ENCODE measurements at places on chromosomes 2 and 18.

DNA sequence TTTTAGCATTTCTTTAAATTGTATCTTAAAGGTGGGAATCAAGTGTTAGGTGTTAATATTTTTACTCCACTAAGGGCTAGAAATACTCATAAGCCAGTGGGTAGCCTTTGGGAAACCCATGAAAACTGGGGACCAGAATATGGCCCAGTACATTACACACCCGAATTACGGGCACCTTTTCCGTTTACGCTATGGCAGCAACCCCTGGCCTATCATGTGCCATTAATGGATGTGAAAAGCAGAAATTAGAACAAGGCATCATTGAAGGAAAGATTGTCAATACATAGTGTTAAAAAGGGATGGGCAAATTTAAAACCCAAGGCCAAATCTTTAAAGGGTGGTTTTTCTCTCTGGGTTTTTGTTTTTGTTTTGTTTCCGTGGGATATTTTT is 781 bp downstream of the FARP2 start:
- peak; percentile 35 for DNase-seq

DNA sequence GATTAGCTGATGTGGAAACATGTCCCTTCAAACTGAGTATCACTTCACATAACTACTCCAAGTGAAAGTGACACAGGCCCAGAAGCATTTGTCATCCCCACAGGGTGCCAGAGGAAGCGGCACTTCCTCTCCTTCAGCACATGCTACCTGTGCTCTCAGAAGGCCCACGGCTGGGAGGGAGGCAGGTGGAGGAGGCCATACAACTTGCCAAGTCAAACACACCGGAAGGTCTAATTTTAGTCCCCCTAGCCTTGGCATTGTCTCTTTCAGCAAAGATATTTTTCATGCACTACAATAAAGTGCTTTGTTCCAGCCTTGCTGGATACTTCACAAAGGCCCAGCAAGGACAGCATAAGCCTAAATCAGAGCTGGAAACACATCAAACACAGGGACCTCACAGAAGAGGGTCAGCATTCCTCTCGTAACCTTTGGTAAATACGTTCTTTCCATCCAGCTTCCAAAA is 38.0 kb downstream of the VSNL1 start:
- DNase-seq: no peak

DNA sequence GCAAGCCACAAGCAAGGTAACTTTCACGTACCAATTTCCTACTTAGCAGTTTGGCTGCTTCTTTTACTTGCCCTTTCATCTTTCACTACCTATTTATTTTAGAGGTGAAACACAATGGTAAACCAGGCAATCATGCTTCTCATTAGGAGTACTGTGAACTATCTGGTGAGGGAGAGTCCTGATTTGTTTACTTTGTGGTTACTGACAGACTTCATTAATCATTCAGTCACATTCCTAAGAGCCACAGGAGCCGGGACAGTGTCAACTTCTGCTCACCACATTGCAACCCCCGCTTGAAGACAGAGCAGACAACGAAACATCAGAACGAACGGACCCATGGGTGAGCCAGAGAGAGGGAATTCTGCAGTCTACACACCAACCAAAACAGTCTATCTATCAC is 28.8 kb downstream of the TUBB6 start:
- no peak for DNase-seq

GRCh38 chr2:212938144-212938793 is 213.1 kb downstream of the IKZF2 start:
- DNase-seq: no peak

DNA sequence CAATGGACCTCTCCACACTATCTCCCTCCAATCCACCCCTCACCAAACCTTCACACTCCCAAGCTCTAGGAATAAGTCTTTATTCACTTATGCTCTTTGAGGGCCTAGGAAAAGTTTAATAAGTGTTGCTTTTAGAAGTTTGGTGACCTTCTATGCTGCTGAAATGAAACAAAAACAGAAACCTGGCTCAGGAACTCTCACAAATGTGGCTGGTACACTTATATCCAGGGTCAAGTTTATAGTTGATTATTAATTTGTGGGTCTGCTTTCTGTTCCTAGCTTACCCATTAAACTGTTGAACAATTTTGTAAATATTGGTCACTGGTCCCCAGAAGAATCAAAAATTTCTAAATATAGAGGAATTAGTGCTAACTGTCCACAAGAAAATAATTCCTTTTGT is 14.2 kb upstream of the ANKRD44 start:
- DNase-seq: no peak

DNA sequence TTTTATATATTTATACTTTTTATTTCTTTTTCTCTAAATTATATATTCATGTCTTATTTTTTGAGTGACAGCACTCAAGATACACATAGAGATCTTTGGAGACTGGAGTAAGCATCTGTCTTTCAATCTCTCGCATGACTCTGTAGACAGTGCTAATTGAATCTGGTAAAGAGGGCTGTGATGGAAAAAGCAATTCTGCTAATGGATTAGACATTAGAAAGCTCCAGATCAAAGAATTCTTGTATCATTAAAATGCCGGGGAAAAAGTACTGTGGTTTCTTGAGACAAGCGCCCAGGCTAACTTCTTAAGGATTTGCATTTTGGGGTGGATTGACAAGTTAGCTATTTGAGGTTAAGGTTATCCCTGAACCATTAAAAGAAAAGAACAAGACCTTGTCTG is 383.1 kb upstream of the TNP1 start:
- no peak for DNase-seq

- DNase-seq: peak; percentile 61
Measured at GRCh38 chr18:70301667-70302066, 12.8 kb downstream of the SOCS6 start.

DNA sequence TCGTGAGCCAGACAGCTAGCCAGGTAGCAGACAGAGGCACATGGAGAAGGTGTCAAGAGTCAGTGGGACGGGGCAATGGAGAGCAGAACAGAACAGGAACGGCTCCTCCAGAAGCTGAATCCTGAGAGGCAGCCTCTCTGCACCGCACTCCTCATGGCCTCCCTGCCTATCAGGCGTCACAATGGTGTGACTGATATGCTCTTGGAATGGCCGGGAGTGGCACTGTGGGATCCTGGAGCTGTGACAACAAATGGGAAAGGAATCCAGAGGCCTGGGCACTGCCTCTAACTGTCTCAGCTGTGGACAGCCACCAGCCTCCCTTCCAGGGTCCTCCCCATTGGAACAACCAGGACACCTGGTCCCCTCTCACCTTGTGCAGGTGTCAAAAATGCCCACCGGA is 89.1 kb upstream of the ID2 start:
- no peak for DNase-seq

GRCh38 chr2:17043173-17043572 is 377.5 kb upstream of the CYRIA start:
- no peak for DNase-seq

- no peak for DNase-seq
Measured at GRCh38 chr2:215460682-215461382, 25.0 kb upstream of the FN1 start.

GRCh38 chr2:74021407-74021755 is 36.7 kb downstream of the TET3 start:
- no peak for DNase-seq

DNA sequence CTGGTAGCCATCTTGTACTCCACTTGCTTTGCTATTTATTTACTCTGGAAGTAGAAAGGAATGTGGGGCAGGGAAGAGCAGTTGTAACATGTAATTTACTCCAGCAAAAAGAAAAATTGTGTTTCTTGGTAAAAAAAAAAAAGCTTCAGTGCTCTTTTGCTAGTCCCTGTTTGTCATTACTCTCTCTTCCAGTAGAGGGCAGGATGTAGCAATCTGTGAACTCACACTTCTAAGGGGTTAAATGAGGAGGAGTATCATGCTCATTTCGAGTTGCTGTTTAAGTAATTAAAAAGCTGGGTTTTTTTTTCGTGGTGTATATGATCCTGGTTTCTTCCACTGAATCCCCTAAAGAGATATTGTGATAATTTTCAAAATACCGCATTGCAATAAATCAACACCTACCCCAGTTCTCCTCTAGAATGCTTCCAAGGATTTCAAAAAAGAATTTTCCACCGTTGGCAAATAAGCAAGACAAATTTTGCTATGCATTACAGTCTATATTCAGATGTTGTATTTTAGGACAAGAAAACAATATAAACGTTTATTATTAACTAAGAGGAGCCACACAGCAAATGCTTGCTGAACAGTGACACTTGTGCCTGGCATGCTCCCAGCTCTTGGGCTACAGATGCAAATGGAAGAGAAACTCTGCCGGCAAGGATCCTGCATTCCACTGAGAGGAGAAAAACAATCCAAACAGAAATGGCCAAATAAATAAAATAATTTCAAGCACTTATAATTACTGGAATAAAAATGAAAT is 261.6 kb downstream of the ASXL3 start:
- DNase-seq: peak; percentile 67

DNA sequence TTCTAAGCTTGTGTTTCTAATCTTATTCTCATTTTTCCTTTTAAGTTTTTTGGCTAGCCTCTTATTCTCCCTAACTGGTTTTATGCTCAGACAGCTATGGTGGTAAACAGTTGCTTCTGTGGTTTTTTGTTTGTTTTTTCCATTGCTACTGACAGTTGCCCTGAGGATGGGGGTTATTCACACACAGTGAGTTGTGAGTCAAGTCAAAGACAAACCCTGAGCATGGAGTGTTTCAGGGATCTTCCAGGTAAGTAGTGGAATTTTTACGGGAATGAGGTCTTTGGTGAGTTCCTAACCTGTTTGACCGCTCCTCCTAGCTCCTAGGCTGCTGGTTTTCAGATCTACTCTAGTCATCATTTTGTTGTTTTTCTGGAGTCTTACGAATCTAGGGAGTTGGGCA is 162.8 kb downstream of the ZNF407 start:
- no peak for DNase-seq

GRCh38 chr2:233816771-233817170 is 37.6 kb downstream of the HJURP start:
- DNase-seq: no peak

- no peak for DNase-seq
Measured at GRCh38 chr2:218343591-218343990, 13.1 kb upstream of the CATIP start.
